ENCODE measurements at places on chromosomes 16 and 17. TPM values are rescaled to one million over a fixed set of nuclear protein-coding genes. Genes with fewer than 3 reads are reported as not detected.

Gene CLDN7
- 0.10 TPM for total RNA-seq

Gene RGS11
- total RNA-seq: not detected

Gene SEZ6L2
- under 0.01 TPM for total RNA-seq

Gene MYH1
- total RNA-seq: not detected

Gene LPO
- not detected for total RNA-seq

Gene TMIGD1
- not detected for total RNA-seq

Gene SALL1
- total RNA-seq: not detected

Gene PRCD
- 0.73 TPM for total RNA-seq

Gene RNF135
- 14.1 TPM for total RNA-seq

Gene CDR2
- total RNA-seq: 89.8 TPM

Gene KIF18B
- total RNA-seq: 0.10 TPM

Gene PER1
- total RNA-seq: 250 TPM

Gene CACNG1
- total RNA-seq: not detected

Gene GINS2
- total RNA-seq: 0.42 TPM

Gene PDIA2
- total RNA-seq: not detected

Gene ANKRD40
- 22.5 TPM for total RNA-seq

Gene KRT9
- total RNA-seq: 0.10 TPM

Gene CARD14
- total RNA-seq: under 0.01 TPM

Gene RSKR
- total RNA-seq: 4.9 TPM

Gene CCL3
- total RNA-seq: 1,287 TPM

Gene KRT13
- 0.73 TPM for total RNA-seq

Gene KPNA2
- 33.8 TPM for total RNA-seq

Gene MARVELD3
- total RNA-seq: not detected

Gene ATP2A3
- 76.6 TPM for total RNA-seq

Gene ADAM11
- total RNA-seq: 0.21 TPM

Gene ASIC2
- not detected for total RNA-seq

Gene PIGS
- total RNA-seq: 43.2 TPM

Gene CFAP97D1
- not detected for total RNA-seq

Gene SLC26A11
- total RNA-seq: 21.9 TPM

Gene E4F1
- total RNA-seq: 14.0 TPM

Gene CTF1
- 0.21 TPM for total RNA-seq

Gene XYLT1
- 19.4 TPM for total RNA-seq

Gene EPX
- total RNA-seq: under 0.01 TPM

Gene RNU2-1
- not detected for total RNA-seq

Gene TBC1D3K
- total RNA-seq: not detected

Gene DHRS7C
- total RNA-seq: not detected

Gene ANKFN1
- not detected for total RNA-seq
